ENCODE measurements at places on chromosomes 2 and 18.

DNA sequence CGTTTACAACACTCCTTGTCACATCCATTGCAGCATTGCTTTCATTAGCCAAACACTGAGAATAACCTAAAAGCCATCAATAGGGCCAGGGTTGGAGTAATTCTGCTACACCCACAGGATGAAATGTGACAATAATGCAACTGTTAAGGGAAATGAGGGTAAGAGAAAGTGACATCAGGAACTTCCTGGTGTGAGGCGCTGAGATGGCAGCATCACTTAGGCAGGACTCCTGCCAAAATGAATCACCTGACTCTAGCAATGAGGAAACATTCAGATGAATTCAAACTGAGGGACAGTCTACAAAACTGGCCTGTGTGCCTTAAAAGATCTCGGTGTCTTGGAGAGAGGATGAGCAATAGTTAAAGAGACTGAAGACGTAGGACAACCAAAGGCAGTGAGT is 115.6 kb upstream of the AGAP1 start:
- DNase-seq, result no peak

GRCh38 chr2:198857246-198857645 is 600.5 kb downstream of the SATB2 start:
- DNase-seq, result no peak

DNA sequence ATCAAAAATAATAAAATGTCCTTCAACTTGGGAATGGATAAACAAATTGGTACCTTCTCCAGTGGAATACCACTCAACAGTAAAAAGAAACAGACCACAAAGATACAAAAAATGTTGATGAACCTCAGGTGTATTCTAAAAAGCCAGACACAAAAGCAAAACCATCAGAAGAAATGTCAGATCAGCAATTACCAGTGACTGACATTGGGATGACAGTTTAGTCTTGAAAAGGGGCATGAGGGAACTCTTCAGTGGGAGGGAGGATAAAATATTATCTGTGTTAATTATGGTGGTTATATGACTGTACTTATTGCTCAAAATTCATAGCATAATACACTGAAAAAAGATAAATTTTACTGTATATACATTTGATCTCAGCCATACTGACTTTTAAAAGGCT is 473.0 kb downstream of the TMX3 start:
- DNase-seq, result no peak

DNA sequence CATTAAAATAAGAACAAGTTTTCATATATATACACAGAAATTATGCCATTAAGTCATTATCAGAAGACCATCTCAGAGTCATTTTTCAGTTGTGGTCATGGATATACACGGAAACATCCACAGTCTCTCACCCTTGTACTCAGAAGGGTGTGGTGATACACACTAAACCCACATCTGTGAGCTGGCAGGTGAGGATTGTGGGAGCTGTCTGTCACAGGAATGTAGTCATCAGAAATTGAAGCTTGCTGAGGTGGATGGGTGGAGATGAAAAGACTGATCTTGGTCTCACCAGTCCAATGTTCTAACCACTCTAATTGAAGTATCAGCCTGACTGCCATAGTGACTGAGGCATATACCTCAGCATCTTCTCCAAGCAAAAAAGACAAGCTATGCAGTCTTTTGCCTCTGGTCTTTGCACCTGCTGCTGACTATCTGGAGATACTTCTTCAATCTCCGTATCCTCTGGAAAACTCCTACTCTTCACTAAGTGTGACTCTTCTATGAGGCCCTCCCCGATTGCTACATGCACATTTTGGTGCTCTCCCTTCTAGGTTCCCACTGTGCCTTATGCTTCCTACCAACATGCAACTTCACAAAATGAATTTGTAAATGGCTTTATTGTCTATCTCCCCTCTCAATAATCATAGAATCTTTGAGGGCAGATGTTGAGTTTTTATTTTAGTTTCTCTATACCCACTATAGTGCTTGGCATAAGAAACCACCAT is 232.8 kb downstream of the DYM start:
- DNase-seq, result no peak

GRCh38 chr2:10774394-10774793 is 38.2 kb downstream of the PDIA6 start:
- no peak for DNase-seq

DNA sequence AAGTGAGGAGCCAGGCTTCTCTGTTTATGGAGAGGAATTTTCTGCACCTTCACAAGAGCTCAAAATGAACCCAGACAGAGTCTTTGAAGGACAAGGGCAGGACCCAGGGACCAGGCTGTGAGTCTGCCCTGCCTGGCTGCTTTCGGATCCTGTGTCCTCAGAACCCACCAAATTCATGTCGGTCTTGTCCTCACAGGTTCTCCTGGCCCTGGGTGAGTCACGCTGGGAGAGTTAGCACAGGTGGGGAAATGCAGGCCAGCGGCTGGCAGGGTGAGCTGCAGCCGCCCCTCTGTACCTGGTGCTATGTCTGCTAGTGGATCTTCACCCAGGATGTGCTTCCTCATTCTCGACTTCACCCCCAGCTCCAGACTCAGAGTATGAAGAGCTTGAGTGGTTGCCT is 35.8 kb upstream of the TPO start:
- DNase-seq, result no peak

DNA sequence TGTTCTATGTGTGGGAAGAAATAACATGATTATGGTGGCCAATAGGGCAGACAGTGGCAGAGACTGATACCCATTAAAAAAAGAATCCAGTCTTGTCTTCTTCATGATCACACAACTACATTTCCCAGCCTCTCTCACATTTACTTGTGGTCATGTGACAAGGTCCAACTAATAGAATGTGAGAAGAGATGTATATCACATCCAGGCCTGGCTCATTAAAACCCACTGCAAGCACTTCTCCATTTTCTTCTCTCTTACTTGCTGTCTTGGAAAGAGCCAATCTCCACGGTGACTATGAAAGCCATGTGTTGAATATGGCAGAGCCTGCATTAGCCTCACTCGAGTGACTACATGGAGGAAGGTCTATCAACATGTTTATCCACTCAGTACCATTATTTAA is 306.2 kb upstream of the ZEB2 start:
- DNase-seq, result no peak

DNA sequence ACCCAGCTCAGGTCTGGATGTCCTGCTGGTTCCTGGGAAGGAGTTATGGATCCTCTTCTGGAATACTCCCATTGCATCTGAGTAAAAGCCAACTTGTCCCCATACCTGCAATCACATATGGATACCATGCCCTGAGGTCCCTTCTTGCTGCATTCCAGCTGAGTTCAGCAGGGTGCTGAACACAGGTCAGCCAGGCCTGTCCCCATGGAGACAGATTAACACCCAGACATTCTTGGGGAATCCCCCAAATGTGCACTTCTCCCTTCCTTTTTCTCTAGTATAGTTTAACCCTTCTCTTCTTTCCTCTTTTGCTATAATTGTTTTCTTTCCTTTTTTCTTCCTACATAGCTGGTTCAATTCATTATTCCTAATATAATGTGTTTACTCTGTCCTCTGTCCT is 799.6 kb upstream of the HS6ST1 start:
- no peak for DNase-seq

DNA sequence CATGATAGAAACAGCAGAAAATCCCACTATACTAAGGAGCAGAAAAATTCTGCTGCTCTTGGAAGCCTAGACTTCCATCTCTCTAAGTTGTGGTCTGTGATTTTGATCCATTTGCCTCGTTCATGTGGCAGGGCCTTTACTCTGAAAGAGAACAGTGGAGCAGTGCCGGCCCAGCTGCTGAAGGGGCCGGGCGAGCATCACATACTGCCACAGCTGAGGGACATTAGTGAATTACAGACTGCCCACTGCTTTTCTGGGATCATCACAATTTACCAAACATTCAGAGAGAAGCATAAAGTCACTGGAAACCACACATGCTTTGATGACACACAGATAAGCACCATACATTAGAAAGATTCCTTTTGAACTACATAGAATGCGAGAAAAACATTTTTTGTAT is 217.0 kb upstream of the BOD1L2 start:
- no peak for DNase-seq

GRCh38 chr2:550860-551567 is 126.2 kb downstream of the TMEM18 start:
- no peak for DNase-seq

DNA sequence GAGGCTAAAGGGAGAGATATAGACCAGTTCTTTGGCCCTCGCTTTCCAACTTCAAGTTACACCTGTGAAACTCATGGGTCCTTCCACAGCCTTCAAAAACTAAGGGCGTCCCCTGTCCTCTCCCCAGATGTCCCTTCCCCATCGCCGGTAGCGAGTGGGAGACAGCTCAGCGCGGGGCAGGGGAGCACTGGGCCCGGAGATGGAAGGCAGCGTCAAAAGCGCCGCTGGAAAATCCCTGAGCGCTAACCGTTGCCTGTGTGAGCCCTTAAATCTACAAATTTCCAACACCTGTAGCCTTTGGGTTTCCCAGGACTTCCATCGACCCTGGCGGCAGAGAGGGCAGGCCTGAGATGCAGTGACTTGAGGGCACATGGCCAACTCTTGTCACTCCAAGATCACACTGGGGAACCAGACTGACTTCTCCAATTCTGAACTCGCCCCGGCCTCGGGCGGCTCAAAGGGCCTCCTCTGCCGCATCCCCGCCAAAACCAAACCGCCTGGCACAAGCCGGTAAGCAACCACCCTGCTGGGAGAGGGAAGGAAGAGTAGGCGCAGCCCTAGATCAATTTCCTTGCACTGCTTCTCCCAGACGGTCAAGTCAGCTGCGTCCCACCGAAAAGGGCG is 879 bp upstream of the EPAS1 start:
- no peak for DNase-seq

GRCh38 chr2:85945586-85945985 is 56.8 kb upstream of the ST3GAL5 start:
- DNase-seq, result no peak

DNA sequence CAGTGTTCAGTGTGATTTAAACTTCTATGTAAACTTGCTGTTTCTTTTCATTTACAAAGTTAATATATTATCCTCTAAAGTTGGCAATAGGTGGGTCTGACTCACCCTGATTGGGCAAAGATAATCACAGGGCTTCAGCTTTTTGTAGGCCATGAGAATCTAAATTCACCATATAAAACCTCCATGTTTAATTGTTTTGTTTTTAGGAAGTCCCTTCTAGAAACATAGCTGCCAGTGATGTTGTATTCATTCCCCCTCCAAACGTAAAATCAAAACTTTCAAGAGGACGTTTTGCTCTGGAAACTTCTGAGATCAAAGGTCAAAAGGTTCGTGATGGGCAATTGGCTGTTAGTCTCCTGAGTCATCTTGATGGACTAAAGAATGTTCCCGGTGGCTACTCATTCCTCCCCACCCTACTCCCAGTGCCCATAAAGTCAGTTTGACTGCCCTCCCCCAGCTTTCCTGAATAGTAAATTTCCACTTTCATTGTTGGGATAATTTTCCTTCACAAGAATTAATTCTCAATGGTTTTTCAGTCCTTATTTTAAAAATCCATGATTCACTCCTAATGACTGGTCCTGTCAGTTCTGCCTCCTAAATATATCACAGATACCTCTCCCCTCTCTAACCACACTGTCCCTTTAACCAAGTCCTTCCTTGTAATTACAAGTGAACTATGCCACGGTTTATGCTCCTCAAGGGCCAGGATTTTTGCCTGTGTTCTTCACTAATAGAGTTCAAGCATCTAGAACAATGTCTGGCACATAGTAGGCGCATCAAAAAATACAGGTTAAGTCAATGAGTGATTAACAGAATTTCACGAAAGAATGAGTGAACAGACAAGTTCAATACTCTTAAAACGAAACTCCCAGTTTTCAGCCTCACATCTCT is 164.4 kb upstream of the VRK2 start:
- DNase-seq, result no peak

DNA sequence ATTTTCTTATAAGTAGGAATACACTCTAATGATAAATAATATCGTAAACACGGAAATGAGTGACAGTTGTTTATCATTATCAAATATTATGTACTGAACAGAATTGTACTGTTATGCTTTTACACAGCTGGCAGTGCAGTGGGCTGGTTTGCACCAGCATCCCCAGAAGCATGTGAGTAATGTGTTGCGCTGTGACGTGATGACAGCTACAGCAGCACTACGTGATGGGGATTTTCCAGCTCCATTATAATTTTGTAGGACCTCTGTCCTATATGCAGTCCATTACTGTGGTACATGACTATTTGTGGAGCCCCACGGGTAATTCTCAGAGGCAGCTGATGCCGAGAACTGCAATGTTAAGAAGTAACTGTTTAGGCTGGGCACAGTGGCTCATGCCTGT is 77.3 kb upstream of the ATG16L1 start:
- DNase-seq, result no peak

GRCh38 chr2:181910028-181910831 is 18.7 kb downstream of the ITPRID2 start:
- no peak for DNase-seq

DNA sequence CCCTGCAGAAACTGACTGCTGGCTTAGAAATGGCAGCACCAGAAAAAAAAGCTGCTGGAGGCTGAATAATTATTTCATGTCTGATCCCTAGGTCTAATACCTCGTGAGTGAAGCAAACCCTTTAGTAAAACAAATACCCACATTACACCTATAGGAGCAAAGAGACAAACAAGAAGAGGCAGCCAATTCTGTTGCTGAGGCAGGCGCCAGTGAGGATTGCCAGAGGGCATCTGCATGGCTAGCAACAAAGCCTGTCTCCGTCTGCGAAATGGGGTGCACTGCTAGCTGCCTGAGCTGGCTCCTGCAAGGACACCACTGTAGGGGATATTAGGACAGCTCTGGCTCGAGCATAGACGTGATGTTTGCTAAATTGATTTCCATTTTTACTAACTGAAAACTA is 509.7 kb downstream of the TDRD15 start:
- no peak for DNase-seq

Measured in D341Med (cell line).